Bladder microvascular endothelial cell (primary cell): ENCODE measurements at places on chromosomes 3 and 15. TPM values are rescaled to one million over a fixed set of nuclear protein-coding genes. Genes with fewer than 3 reads are reported as not detected.

PTX3 gene
- total RNA-seq = 56.3 and 566 TPM in 2 replicates

STAB1 gene
- total RNA-seq = 173 and 482 TPM in 2 replicates

ISLR2 gene
- total RNA-seq = 0.06 TPM in 1 of 2 replicates, not detected in the other

PDE12 gene
- total RNA-seq = 9.4 and 23.3 TPM in 2 replicates

RFT1 gene
- total RNA-seq = 7.8 and 18.2 TPM in 2 replicates

MLH1 gene
- total RNA-seq = 38.1 and 39.8 TPM in 2 replicates
